ENCODE measurements at places on chromosomes 6 and 20. TPM values are rescaled to one million over a fixed set of nuclear protein-coding genes. Genes with fewer than 3 reads are reported as not detected.
A peak's percentile ranks its signal among the peaks of the same experiment; 100 is the strongest.

Gene R3HDML
- total RNA-seq, result 1.3 TPM

DNA sequence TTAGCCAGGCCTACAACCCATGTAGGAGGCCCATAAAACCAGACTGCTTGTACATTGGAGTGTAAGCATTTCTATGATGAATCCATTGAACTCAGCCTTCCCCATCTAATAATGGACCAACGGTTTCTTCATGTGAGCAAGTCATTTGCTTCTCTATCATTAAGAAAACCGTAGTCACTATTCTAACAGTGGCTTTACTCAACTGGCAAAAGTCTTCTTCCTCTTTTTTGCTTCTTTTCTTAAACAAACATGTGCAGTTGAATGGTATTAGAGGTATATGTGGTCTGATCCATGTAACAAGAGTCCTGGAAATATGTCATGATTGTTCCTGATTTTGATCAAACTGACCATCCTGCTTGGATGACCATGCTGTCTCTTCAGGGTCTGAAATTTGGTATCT lies 132.4 kb upstream of the STXBP5 start:
- DNase-seq, result no peak

Gene OTOR
- not detected for total RNA-seq

Gene RAET1L
- not detected for total RNA-seq

Gene HLA-DMB
- total RNA-seq, result 0.11 TPM

DNA sequence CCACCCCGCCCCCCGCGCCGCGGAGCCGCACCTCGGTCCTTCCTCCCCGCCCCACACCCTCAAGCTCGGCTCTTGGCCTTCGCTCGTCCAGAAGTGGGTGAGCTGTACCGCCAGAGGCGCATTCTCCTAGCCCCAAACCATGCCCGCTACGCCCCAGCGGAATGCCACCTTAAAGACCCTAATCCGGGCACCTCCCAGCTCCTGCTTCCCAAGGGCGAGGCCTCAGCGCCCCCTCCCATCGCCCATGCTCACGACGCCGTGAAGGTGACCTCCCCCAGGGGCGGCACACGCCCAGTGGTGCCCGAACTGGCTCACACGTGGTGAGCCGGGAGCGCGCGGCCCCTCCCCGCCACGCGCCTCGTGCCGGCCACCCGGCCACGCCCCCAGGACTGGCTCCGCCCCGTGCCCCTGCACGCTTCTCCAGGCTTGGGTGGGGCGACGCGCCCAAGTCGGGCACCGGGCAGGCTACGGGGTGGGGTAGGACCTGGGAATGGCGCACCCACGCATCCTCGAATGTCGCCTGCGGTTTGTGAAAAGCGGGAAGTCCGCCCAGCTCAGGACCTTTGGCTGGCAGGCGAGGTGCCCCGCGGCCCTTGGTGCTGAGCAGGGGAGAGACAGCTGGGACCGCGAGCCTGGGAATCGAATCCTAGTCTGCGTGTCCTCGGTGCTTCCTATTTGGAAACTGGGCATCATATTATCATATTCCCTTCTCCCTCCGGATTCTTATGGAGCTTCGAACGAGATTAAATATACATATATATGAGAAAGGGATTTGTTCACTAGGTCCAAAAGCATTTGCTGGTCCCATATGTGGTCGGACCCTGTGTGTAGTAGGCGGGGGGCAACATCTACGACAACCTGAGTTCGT lies 941 bp upstream of the SOX12 start:
- peak; percentile 56 for DNase-seq

DNA sequence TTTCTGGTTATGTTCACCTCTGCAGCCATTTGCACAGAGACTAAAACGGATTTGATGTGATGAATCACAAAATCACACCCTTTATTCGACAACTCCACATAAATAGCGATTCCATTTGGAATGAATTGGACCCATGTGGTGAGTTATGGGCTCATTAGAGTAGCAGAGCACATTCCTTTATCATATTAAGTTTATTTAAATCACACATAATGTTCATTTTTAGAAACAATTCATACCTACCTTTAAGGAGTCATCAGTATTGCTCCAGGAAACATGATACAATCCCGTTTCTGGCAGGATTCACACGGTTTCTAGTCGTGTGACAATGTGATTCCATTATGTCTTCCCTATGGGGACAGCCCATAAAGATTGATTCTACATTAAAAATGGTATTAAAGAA lies 303.5 kb downstream of the CDH4 start:
- DNase-seq, result peak; percentile 11

GRCh38 chr6:45305546-45305945 lies 22.6 kb upstream of the RUNX2 start:
- peak; percentile 22 for DNase-seq

Gene BCLAF1
- total RNA-seq, result 152 TPM

DNA sequence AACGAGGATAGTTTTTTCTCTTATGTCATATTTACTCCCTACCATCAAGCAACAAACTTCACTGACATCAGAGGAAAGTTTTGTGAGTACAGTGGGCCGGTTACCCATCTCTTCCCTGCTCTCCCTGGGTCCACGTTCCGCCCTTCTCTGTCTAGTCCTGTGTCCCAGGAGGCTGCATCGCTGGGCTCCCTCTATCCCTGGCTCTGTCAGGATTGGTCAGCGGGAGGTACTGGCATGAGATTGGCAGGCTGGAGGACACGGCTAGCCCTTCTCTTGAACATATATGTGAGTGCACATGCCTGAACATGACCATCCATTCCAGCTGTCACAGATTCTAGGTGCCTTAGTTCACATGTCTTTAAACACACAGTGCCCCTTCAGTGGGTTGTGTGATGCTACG lies 30.3 kb upstream of the TMEM181 start:
- no peak for DNase-seq

All from astrocyte (in vitro differentiated cells and primary cell).